Heart right ventricle (tissue), 16 donors: ENCODE measurements at places on chromosomes 2 and 18.
A peak's percentile ranks its signal among the peaks of the same experiment; 100 is the strongest.

- DNase-seq, result no peak
Measured at GRCh38 chr2:45114221-45114955, 105.1 kb upstream of the SIX2 start.

DNA sequence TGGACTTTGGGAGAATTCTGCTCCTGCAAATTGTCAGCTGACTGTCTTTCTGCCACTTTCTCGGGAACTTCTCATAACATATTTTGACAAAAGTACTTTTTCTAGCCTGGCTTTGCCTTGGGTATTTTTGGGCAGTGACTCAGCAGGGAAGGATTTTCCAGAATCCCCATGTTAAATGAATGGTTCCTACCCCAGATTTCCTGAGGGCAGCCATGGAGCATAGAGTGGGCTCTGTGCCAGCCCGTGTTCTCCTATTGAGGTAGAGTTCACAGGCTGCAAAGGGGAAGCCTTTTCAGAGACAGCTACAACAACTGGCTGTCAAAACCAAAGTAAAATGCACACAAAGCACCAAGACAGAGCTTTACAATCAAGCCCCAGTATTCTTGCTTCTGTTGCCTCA, 59.8 kb downstream of the BMP10 start:
- DNase-seq, result peak; percentile 54

- DNase-seq, result no peak
Measured at GRCh38 chr2:47134386-47135090, 20.6 kb downstream of the STPG4 start.

DNA sequence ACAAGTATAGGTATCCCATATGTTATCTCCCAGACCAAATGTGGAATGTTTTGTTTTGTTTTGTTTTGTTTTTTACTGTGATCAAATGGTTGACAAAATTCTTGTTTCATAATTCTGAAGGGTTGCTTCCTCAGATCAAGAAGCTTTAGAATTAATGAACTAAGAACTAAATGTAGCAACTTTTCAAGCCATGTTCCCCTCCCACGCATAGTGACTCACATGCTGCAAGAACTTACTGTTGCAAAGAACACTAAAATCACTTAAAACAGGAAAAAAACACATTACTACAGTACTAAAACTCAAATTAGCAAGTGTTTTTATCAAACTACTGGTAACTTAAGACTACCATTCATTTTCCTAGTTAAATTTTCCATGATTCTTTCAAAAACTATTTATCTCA, 30.6 kb downstream of the HNRNPLL start:
- no peak for DNase-seq

- no peak for DNase-seq
Measured at GRCh38 chr2:187658952-187659525, 104.8 kb upstream of the TFPI start.

GRCh38 chr2:118473846-118474540, 373.5 kb downstream of the EN1 start:
- no peak for DNase-seq

DNA sequence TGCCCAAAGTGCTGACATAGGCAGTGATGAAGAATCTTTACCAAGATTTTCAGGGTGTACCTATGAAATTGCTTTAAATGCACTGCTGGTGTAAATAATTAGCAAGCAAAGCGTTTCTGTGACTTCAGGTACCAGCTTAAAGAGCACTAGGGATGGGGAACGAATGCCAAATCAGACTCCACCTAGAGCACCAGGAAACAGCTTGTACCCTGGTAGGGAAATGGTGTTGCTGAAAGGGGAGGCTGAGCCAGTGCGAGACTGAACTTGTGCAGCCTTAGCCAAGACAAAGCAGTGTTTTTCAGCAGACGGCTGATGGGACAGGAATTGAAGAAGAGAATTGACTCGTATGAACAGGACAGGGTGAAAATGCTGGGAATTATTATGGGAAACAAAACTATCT, 65.6 kb downstream of the TWSG1 start:
- no peak for DNase-seq

DNA sequence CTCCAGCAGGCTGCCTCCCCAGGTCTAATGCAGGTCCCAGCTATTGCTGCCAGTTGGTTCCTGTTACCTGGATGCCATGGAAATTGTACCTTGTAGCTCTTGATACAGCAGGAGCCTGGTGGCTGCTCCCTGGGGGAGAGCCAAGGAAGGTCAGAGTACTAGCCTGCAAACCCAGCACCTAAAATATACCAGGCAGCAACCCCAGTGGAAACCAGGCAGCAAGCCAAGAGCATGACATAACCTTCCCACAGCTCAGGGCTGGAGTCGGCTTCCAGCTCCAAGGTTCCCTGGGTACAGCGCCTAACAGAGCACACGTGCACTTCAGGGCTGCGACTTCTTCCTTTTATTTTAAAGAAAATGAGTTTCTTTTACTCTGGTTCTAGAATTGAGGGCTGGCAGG, 30.3 kb downstream of the TNP1 start:
- peak; percentile 77 for DNase-seq

- no peak for DNase-seq
Measured at GRCh38 chr2:54366487-54367280, 89.4 kb upstream of the SPTBN1 start.
